ENCODE measurements at places on chromosomes 2 and 18.
A peak's percentile ranks its signal among the peaks of the same experiment; 100 is the strongest.

- no peak for DNase-seq
These were observed 162.2 kb downstream of the BAZ2B start for GRCh38 chr2:159454185-159454584.

GRCh38 chr2:185664384-185664783 is 74.2 kb upstream of the FSIP2 start:
- no peak for DNase-seq

DNA sequence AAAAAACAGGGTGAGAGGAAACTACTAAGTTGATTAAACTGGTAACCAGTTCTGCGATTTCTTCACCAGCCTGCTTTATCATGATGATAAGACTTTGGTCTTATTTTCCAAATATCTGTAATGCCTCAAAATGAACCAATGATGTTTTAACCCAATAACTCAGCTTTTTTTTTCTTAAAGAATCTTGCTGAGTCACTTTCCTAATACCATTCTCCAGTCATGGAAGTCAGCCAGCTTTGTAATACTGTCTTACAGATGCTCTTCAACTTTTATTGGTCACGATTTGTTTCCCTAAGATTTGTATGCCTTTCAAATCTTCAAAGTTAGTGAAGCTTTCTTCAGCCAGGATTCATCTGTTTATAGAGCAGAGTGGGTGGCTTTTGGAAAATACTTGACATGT is 47.7 kb upstream of the SMIM21 start:
- peak; percentile 66 for DNase-seq

GRCh38 chr2:46874236-46874929 is 41.2 kb downstream of the MCFD2 start:
- no peak for DNase-seq

DNA sequence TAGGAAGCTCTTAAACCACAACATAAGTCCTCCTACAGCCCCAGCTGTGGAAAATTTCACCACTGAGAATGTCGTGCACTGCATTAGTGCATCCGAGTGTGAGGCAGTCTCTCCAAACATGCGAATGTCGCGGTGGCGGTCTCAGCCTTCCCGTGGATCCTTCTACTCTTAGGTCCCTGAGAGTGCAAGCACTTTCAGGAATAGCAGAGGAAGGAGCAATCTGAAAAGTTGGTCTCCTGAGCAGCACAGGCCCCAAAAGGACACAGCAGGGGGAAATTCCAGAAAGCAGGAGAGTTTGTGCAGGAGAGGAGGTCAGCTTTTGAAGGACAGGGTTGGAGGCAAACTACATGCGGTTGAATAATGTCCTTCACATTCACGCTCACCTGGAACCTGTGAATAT is 440.5 kb upstream of the SMIM21 start:
- DNase-seq, result no peak

- DNase-seq, result peak; percentile 81
These were observed 673 bp upstream of the SMCHD1 start for GRCh38 chr18:2654928-2655177.

GRCh38 chr2:128615571-128615970 is 296.9 kb upstream of the HS6ST1 start:
- no peak for DNase-seq

DNA sequence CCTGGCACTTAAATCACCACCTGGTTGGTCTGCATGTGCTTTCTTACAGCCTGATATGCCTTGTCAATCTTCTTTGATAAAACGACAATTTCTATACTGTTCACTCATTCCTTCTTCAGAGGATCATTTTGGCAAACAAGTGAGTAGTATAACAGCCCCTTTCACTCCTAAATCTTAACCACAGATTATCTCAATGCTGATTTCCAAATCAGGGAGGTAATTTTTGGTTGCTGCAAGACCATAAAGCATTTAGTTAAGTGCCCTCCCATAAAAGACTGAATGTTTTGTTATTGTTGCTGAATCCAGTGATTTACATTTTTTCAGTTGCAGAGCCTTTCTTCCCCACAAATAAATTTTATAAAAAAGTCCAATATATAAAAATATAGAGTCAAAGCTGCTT is 129.2 kb upstream of the CYP26B1 start:
- no peak for DNase-seq

DNA sequence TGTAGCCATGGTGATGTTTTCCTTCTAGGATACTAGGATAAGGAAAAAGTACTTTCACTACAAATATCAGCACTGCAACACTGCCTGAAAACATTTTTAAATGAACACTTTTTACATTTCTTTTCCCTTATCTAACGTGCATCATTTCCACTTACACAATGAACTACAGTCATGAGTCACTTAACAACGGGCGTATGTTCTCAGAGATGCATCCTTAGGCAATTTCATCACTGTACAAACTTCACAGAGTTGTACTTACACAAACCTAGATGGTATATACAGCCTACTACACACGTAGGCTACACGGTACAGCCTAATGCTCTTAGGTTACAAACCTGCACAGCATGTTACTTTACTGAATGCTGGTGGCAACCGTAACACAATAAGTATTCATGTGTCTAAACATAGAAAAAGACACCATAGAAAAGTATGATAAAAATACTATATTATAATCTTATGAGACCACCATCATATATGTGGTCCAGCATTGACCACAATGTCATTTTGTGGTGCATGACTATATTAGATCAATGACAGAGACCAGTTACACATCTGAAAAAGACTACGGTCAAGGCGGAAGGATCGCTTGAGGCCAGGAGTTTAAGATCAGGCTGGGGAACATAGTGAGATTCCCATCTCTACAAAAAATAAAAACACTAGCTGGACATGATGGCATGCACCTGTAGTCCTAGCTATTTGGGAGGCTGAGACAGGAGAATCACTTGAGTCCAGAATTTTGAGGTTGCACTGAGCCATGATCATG is 39.8 kb downstream of the WDR33 start:
- DNase-seq, result peak; percentile 66

- peak; percentile 84 for DNase-seq
These were observed 414.3 kb upstream of the HS6ST1 start for GRCh38 chr2:128732976-128733431.

Data from GM03348 (cell line).